ENCODE measurements at places on chromosomes 5 and 9. TPM values are rescaled to one million over a fixed set of nuclear protein-coding genes. Genes with fewer than 3 reads are reported as not detected.

The SHLD3 gene
- total RNA-seq = 4.0 TPM

The ADRB2 gene
- 109 TPM for total RNA-seq

The STC2 gene
- 5.4 TPM for total RNA-seq

The TSSK1B gene
- total RNA-seq = 2.8 TPM

The ORM2 gene
- total RNA-seq = not detected

The RNF180 gene
- total RNA-seq = 20.9 TPM

Measured in suprapubic skin (tissue), 4 donors.